EL (cell line): ENCODE measurements at places on chromosomes 7 and 10.

GRCh38 chr7:74398426-74398825 is 55.3 kb upstream of the GTF2IRD1 start:
- DNase-seq, result no peak

DNA sequence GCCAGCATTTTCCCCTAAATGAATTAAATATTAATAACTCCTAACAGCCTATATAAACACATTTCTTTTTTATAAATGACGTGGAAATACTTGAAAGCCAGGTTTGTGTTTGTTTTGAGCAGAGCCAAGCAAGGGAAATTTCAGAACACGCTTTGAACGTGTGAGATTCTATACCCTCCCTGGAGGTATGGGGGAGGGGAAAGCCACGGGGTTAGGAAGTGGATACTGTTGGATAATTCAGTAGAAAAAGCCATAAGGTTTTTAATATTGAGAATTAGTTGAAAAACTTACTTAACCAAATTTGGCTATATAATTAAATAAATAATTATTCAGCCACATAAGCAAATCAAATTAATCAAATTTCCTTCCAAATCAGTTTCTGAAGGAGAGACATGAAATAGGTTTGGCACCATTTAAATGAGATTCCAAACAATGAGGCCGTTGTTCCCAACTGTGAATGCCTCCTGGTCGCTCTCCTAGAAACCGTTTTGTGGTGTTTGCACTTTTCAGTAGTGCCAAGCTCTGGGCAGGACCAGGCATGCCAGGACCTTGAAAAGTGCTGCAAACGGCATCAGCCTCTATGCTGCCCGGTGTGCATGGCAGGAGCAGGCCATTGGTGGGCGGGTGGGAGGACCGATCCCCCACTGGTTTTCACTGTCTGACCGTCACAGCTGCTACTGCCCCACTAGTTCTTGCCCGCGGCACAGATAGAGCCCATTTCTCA is 88.1 kb downstream of the SEPTIN14 start:
- no peak for DNase-seq

- peak; percentile 57 for DNase-seq
Observed at GRCh38 chr7:28203508-28204240, 23.1 kb upstream of the JAZF1 start.

- DNase-seq, result no peak
Observed at GRCh38 chr10:69425511-69426298, 9.0 kb upstream of the TACR2 start.

DNA sequence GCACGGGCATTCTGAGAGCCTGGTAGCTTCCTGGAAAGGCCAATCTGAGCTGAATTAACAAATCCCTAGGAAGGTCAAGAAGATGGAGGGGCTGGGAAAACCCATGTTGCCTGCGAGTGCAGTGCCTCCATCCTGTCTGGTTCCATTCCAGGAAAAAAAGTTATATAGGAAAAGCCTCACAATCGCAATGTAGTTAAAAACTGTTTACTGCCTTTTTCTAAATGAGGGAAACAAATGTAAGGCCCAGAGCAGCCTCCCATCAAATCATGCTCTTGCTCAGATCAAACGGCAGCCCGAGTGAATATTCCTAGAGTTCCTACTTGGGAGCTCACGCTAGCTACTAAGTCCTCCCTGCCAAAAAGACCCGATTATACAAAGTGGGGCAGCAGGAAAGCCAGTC is 179.9 kb downstream of the KCNMA1 start:
- DNase-seq, result no peak

DNA sequence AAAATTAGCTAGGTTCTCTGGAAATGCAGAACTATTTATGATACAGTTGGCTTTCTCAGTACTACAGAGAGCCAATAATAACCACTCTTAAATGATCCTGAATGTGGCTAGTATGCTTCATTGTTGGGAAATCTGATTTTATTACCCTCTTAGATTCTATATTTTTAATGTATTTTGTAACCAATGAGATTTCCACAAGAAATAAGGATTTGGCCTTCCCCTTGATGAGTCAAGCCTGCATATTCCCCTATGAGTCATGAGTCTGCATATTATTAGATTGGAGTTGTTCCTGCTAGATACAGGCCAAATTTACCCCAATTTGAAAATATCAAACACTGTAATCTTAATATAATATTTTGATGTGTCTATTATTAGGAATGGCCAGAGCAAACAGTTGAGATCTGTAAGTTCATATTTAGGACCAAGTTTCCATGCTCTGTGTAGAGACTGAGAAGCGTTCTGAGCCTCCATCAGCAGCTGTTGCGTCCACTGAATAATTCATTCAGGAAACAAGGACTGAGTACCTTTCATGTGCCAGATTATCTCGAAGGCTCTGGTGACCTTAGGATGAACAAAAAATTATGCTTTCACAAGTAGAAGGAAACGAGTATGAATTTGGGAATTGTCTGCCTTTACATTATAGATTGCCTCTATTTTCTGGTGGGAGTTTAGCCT is 793.4 kb downstream of the NRG3 start:
- no peak for DNase-seq

DNA sequence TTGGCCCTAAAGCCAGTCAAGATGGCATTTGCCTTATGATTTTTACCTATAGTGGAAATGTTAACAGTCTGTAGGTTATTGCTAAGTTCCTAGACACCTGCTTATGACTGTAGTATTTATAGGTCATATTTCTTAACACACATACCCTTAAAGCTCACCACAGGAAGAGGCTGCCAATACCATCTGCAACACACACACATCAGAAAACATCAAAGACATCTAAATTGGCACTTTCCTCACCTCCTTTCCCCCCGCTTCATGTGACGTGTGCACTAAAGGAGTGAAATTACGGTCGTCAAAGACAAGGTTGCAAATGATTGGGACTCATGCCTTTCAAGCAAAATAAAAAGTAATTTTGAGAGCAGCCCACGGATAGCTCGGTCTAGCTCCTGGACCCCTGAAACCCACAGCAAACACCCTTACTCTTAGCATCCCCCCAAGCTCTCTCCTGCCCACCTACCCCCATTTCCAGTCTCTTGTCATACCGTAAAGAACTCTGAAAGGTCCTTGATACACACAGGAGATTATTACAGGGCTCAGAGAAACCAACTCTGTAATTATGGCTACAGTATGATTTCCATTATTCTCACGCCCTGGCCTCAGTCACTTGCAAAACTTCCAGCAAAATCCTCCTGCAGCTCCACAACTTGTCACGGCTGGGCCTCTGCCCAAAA is 90.5 kb downstream of the PLXNA4 start:
- no peak for DNase-seq
